ENCODE measurements at places on chromosomes 4 and X.

- no peak for DNase-seq
Measured at GRCh38 chr4:186698028-186698427, 25.6 kb downstream of the FAT1 start.

DNA sequence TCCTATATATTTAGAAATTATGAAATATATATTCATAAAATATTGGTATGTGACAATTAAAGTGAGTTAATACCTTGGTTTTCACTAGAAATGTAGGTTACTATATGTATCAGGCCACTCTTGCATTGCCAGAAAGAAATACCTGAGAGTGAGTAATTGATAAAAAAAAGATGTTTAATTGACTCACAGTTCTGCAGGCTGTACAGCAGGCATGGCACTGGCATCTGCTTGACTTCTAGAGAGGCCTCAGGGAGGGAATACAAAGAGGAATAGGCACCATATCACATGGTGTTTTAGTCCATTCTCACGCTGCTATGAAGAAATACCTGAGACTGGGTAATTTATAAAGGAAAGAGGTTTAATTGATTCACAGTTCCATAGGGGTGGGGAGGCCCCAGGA is 1560.6 kb downstream of the STIM2 start:
- no peak for DNase-seq

GRCh38 chrX:8273451-8273895 is 102.4 kb upstream of the VCX2 start:
- DNase-seq = no peak

DNA sequence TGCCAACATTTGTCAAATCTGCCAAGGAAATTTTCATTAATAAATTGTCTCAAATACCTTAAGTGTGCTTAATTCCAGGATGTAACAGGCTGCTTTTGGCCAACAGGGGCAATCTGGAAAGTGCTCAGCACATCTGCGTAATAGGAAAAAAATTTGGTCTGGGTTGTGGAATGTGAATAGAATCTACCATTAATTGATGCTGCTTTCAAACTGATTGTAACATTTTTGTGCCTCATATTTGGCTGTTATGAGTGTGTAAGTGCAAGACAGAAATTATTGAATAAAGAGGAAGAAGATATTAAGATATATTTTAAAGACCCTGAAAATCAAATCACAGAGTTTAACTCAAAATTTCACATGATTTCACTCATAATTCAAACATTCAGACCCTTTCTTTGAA is 41.1 kb downstream of the REELD1 start:
- no peak for DNase-seq

DNA sequence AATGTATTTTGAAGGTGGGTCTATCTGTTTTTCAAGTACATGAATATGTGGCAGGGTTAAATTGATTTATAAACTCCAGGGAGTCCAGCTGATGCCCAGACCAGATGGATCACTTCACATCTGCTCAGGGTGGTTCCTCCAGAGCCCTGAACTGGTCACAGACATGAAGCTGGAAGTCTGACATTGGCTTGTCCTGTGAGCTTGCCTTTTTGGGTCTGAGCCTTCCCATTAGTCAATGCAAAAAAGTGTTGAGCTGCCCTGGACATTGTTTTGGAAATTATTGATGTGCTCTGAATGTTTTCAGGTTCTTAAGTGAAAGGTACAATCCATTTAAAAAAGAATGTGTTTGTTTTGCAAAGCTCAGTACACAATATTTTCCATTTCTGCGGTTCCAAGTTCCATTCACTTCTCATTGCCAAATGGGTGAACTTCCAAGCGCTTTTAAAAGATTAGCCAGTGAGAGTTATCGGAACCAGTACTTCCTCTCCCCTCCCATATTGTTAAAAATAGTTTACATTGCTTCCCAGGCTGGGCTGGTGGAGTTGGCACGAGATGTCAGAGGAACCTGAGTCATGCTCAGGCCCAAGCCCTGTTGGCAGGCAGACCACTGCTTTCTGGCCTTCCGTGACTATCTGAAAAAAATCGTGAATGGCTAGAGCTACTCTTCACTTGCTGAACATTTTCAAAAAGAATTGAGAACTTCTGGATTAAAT is 52.1 kb downstream of the PDGFRA start:
- DNase-seq = no peak

GRCh38 chrX:120302434-120302833 is 8.8 kb downstream of the TMEM255A start:
- no peak for DNase-seq

GRCh38 chr4:68872643-68873502 is 57.1 kb downstream of the UGT2B10 start:
- no peak for DNase-seq

GRCh38 chr4:156889616-156890594 is 81.7 kb downstream of the PDGFC start:
- DNase-seq = peak; percentile 5

GRCh38 chr4:20288047-20288650 is 36.4 kb downstream of the SLIT2 start:
- DNase-seq = no peak

DNA sequence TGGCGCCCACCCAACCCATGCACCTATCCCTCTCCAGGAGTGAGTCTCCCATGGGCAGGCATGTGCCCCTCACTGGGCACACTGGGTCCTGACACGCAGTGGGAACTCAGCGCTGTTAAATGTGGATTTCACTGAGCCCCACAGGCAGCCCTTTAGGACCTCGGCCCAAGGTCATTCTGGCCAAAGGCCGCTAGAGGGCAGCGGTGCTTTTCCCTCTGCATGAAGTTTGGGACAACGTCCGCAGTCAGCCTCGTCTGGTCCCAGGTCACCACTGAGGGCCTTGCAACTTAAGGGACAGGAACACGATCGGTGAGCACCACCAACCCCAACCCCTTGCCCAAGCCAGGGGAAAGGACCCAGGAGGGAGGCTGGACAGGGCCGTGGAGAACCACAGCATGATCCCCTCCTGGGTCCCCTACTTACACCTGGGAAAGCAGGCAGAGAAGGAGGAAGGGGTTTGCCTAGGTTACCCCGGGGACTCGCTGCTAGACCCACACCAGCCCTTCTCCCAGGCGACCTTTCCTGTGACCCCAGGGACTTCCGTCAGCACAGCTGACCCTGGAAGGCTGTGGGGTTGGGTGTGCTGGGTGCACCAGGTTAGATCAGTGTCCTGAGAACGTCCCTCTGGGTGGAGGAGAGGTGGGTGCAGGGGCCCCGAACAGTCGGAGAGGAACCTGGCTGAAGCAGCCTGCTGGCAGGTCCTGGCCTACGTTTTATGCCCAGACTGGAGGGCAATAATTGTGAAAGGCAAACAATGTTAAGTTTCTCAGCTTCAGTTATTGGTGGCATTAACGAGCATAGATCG is 24.0 kb downstream of the CYTL1 start:
- DNase-seq = peak; percentile 43

DNA sequence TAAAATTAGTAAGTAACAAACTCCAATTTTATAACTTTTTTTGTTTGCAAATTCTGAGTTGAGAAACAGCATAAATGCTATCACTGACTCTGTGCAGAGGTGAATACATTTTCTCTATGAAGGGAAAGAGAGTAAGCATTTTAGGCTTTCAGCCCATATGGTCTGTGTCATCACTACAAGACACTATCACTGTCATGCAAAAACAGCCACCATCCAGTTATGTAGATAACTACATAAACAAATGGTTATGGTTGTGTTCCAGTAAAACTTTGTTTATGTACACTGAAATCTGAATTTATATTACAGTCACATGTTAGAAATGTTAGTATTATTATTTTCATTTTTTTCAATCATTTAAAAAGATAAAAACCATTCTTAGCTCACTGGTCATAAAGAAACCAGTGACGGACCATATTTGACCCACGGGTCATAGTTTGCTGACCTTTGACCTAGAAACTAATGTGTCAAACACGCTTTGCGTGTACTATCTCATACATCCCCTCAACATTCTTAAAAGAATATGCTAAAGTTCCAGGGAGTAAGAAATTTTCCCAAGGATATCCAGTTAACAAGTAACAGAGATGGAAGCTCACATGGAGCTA is 29.1 kb downstream of the RASGEF1B start:
- DNase-seq = no peak

- no peak for DNase-seq
Measured at GRCh38 chr4:122221322-122221721, 69.2 kb downstream of the BLTP1 start.

GRCh38 chrX:130351567-130351966 is 11.8 kb downstream of the SLC25A14 start:
- no peak for DNase-seq

GRCh38 chrX:15749642-15750610 is 11.9 kb downstream of the CA5B start:
- no peak for DNase-seq

DNA sequence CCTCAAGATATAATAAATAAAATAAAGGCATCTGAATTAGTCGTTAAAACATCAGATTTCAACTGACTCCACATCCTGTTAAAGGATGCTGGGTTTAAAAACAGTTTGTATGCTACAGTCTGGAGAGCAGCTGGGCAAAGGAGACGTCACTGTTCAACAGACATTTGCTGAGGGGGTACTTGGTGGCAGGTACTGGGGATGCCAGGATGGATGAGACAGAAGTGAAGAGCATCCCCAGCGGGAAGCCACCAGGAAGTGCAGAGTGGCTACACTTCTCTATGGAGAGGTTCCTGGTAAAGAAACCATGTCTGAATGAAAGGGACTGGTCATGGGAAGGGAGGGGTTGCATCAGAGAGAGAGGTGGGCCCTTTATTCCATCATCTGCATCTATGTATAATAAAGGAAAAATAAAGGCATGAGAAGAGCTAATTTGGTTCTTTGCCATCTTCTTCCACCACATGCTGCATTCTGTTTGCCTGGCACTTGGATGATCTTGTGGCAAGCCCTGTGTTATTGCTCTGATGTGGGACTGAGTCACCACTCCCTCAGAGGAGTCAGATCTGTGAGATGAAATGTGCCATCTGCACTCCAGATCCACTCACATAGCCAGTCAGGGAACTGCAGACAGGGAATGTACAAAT is 145.0 kb downstream of the SOWAHB start:
- DNase-seq = no peak

DNA sequence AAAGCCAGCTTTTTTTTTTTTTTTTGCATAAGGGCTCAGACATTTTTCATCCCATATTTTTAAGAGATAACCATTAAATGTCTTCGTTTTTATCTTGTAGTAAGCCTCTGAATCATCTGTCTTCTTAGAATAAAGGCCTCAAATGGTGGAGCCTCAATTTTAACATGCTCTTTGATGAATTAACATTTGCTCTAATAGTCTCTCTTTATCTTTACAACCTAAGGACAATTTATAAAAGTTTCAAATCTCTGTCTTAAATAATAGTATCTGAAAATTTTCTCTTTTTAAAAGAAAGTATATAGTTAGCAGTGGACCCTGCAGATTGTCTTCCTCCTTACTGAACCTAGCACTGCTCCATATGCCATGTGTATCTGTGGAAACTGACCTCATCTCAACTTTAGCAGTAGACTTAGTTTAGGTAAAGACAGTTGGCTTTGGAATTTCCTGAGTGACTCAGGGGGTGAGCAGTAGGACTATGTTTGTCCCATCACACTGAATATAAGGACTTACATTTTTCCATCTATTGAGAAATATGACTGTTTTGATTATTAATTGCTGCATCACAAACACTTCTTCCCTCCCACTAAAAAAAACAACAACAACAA is 1658.0 kb downstream of the STIM2 start:
- no peak for DNase-seq

DNA sequence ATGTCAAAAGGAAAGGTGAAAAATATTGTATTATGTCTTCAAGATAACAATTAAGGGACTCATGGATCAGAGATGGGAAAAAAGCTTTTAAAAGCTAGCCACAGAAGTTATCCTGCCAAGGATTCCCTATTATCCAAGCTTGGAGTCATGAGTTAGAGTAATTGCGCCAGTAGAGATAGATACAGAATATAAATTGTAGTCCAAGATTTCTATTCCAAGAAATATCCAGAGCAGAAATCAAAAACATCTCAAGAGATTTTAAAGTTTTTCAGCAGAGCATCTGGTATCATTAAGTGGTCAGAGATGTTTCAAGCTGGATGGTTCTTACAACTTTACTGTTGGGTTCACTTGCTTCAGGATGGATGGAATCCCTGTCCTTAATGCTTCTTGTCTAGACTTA is 186.7 kb downstream of the PCDH18 start:
- DNase-seq = no peak

DNA sequence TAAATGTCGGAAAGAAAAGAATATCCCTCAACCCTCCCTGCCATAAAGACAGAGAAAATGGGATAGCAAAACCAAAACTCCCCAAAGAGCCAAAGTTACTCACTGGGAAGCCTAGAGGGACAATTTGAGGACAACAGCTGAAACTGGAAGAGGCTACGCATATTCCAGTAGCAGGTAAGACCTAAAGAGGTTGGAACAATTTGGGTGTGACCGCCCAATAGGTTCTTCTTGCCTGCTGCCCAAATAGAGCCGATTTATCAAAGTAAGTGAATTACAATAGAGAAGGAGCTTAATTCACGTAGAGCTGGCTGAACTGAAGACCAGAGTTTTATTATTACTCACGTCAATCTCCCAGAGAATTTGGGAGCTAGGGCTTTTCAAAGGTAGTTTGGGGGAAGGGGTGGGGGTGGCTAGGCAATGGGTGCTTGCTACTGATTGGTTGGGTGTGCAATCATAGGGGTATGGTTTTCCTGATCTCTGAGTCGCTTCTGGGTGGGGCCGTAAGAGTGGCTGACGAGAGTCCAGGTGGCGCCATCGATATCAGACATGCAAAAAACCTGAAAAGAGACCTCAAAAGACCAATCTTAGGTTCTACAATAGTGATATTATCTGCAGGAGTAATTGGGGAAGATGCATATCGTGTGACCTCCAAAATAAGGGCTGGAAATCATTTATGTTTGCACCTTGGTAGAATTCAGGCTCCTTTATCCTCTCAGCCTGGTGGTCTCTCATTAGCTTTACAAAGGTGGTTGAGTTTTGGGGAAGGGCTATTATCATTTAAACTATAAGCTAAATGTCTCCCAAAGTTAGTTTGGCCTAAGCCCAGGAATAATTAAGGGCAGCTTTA is 39.0 kb upstream of the SLC7A3 start:
- no peak for DNase-seq

DNA sequence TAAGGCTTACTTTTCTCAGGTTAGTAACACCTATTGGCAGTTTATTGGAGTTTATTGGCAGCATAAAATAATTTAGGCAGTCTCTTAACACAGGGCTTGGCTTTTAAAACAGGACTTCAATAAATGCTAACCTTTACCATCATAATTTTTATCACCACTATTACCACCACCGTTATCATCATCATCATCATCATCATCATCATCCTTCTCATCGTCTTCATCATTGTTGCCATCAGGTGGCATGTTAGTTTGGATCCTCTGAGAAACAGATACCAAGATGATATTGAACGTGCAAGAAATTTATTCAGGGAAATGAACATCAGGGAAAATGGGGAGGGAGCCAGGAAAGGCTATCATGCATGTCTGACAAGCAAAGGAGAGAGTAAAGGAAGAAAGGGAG is 16.2 kb downstream of the GBA3 start:
- no peak for DNase-seq

- DNase-seq = no peak
Measured at GRCh38 chr4:123785538-123785937, 388.9 kb downstream of the SPRY1 start.

All from hippocampal formation (tissue), 2 donors.